DMS 273 treated with DMSO at 0.1 percent for 48 hours (cell line): ENCODE measurements at places on chromosomes 12 and 14.

- DNase-seq: no peak
Observed at GRCh38 chr12:100329800-100330199, 27.1 kb upstream of the SLC17A8 start.

DNA sequence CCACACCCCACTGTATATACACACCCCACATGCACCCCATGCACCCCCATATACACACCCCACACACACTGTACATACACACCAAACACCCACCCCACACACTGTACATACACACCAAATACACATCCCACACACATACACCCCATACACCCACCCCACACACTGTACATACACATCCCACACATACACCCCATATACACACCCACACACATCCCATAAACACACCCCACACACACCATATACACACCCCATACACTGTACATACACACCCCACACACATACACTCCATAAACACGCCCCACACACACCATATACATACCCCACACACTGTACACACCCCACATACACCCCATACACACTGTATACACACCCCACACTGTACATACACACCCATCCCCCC lies 82.3 kb downstream of the NOC4L start:
- DNase-seq: no peak

DNA sequence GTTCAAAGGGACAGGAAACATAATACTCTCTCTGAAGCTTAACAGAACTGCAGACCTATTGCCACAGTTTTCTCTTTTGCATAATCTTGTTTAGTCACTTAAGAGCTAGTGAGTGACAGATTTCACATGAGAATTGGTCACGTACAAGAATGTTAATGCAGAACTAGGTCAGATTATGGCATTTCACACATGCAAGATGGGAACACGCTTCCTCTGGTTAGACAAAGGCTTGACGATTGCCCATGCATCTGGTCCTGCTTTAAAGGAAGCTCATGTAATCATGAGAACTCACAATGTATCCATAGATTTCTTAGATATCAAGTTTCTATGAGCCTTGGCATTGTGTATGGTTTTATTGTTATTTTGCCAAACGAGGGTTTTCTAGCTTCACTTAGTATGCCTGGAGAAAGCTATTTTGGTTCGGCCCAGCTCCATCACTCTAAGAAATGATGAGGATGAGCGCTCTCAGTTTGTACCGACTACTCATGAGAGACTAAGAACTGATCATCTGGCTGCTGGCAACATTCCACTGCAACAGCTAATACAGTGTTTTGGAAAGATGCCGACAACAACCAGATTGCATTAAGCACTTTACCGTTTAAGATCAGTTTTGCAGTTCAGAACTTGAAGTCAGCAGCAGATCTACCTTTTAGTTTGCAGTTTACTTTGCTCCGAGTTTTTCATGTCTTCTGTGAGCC lies 380.0 kb downstream of the DIO2 start:
- DNase-seq: peak; percentile 8

- no peak for DNase-seq
Observed at GRCh38 chr12:127273626-127274025, 993.3 kb upstream of the TMEM132C start.
